ENCODE measurements at places on chromosomes 6 and 20.
A peak's percentile ranks its signal among the peaks of the same experiment; 100 is the strongest.

GRCh38 chr6:86192123-86192522 lies 549.4 kb upstream of the SYNCRIP start:
- no peak for DNase-seq

GRCh38 chr6:110814102-110815014 lies 911 bp downstream of the CDK19 start:
- peak; percentile 21 for DNase-seq

GRCh38 chr20:35952480-35953386 lies 1.6 kb downstream of the SCAND1 start:
- DNase-seq, result no peak

DNA sequence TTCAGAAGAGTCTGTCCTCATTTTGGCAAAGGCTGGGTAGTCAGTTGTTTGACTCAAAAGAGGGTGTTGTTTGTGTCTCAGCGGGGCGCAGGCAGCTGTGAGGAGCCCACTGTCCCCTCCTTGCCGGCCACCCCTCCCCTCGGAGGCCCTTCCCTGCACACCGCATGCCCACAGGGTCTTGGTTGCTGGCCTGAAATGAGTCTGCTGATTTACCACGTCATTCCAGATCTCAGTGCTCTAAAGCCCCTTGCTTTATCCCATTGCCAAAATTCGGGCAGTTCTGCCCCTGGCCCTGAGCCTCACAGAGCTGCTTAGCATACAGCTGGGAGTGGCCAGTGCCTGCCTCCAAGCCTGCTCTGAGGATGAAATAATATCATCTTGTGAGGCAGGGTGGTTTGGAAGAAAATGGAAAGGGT lies 220.7 kb downstream of the UST start:
- no peak for DNase-seq

DNA sequence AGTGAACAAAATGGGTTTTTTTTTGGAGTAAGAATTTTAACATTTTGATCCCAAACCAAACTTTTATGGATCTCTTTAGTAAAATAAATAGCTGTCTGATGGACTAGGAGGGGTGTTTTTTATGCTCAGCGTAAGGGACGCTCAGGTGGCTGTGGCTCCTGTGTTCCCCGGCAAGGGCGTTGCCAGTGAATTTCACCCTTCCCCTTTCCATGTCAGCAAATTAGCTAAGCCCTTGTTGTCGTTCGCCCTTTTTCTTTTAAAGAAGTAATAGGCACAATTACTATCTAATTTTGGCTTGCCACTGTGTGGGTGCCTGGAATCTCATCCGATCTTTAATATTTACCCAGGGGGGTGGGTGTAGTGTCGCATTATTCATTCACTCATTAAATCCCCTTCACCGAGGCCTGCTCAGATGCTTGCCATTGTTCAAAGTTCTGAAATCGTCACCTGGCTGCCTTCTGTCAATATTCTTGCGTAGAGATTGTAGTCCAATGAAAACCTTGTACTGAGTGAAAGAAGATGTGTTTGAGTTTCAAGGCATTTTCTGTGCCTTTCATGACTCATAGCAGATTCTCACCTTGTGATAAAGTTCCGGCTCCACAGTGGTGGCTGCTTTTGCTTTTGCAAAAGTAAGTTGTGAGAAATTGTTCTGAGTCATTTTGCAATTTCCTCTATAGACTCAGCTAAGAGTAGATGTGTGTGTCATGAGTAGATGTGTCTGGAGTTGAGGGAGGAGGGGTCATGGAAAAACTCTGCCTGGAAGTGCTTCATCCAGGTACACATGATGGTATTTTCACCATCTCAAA lies 40.0 kb upstream of the CLDN20 start:
- no peak for DNase-seq

GRCh38 chr6:144310765-144311164 lies 25.6 kb downstream of the UTRN start:
- DNase-seq, result no peak

GRCh38 chr20:20079102-20079784 lies 26.9 kb downstream of the CFAP61 start:
- no peak for DNase-seq

GRCh38 chr6:111703723-111704122 lies 98.0 kb upstream of the TRAF3IP2 start:
- no peak for DNase-seq

DNA sequence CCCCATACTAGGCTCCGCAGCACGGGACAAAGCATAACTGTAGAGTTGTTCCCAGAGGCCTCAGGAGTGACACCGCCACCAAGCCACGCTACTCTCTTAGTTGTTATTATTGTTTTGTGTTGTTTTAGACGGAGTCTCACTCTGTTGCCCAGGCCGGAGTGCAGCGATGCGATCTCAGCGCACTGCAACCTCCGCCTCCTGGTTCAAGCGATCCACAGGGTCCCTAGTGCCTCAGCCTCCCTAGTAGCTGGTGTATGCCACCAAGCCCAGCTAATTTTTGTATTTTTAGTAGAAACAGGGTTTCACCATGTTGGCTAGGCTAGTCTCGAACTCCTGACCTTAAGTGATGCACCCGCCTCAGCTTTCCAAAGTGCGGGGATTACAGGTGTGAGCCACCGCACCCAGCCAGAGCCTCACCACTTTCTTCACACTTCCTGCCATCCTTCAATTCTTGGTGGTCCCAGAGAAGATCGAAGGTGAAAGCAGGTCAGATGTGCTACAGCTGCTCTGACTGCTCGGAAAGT lies 11.8 kb downstream of the RPL7L1 start:
- DNase-seq, result no peak

DNA sequence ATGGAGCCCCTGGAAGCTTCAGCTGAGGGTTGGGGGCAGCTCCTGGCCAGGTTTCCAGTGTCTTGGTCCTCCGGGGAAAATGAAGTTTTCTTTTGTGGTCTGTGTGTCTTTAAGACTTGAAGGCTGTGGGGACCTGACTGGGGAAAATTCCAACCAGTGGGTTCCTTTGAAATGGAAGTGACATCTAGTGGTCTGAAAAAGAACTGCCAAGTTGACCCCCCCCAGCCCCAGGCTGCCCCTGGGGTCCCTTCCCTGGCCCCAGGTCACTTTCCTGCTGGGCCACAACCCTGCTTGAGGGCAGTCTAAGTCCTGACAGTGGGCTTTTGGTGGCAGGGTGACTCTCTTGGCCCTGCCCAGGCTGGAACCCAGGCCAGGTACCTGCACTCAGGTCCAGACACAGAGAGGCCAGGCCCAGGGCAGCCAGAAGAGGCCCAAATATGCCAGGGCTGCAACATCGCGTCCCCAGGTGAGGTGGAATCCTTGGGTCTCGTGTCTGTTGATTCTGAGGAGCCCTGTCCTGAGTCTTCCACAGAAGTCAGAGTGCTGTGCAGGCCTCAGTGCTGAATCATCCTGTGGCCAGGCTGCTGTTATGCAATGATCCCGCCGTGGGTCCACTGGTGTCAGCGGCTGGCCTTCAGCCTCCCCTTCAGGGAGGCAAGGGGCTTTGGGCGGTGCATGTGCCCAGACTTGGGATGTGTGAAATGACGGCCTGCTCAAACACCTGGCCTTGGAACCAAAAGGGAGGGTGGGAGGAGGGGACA lies 68.4 kb downstream of the VEGFA start:
- DNase-seq, result no peak

Data from stimulated activated CD8-positive, alpha-beta memory T cell treated with anti-CD3 and anti-CD28 coated beads, Interleukin-7, amount 100 ng/mL, for 1 hour (primary cell).